ENCODE measurements at places on chromosomes 4 and X.

DNA sequence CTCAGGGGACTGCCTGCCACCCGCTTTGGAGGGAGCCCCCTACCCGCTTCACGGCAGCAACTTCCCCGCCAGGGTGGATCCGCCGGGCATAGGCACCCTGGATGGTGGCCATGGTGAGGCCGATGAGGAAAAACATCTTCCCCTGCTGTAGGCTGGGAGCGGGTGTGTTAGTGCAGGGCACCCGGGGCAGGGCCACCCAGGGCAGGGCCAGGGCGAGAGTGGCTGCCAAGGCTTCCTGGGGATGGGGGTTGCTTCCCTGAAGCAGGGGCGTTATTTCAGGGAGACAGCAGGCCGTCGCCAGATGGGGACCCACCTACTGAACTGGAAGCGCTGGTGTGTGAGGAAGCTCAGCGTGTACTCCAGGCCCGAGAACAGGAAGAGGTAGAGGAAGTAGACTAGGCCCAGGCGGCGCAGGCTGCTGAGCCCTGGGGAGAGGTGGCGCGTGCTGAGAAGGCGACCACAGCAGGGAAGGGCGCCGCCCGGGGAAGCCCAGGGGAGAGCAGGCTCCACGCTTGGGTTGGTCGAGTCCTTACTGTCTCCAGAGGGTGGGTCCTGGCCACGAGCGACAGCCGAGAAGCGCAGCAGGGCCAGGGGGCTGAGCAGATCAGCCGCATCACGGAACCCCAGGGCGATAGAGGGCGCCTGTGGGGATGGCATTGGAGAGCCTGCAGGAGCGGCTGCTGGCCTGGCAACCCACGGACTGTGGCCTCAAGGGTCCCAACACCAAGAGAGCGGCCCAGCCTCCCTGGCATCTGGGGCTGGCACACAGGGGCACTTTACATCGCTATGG lies 31.5 kb downstream of the NOP14 start:
- DNase-seq, result no peak

GRCh38 chr4:104524591-104524990 lies 29.9 kb upstream of the CXXC4 start:
- DNase-seq, result no peak

- DNase-seq, result no peak
Observed at GRCh38 chr4:174120446-174121295, 162.8 kb downstream of the FBXO8 start.

GRCh38 chrX:42992199-42992943 lies 214.4 kb upstream of the PPP1R2C start:
- no peak for DNase-seq

GRCh38 chr4:10384974-10385373 lies 72.3 kb downstream of the ZNF518B start:
- no peak for DNase-seq
